Skin of body (tissue), 3 donors: ENCODE measurements at places on chromosomes 7 and 10. TPM values are rescaled to one million over a fixed set of nuclear protein-coding genes. Genes with fewer than 3 reads are reported as not detected.

- no peak for DNase-seq
Observed at GRCh38 chr10:71578069-71578468, 141.5 kb downstream of the C10orf105 start.

DNA sequence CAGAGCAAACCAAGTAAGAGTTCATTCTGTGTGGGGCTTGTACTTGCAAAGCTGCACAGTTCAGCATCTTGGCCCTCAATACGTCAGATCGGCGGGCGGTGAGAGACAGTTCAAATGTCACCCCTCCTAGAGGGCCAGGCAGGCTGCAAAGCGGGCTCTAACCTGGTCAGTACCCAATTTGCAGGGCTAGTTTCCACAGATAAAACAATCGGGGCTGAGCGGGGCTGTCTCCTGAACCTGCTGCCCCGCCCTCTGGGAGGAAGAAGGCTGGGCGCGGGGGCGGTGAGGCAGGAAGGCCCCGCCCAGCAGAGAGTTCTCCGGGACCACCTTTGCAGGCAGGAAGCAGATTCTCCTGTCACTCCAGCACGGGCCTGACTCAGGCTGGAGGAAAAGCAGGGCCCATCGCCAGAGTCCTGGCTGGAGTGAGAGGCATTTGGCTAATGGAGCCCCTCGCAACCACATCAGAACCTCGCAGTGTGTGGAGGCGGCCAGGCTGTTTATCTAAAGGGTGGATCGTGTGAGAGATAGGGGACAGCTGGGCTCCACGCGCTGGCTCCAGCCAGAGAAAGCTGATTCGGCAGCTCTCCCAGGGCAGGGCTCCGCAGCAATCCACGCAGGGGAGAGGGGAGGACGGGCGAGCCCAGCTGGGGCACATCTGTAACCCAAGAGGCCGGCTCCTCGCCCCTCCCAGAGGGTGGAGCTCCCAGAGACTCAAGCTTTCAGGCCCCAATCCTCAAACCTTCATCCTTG is 83.1 kb downstream of the SH3PXD2A start:
- peak; percentile 86 for DNase-seq

GRCh38 chr7:106966121-106966520 is 78.4 kb upstream of the PRKAR2B start:
- DNase-seq, result no peak

DNA sequence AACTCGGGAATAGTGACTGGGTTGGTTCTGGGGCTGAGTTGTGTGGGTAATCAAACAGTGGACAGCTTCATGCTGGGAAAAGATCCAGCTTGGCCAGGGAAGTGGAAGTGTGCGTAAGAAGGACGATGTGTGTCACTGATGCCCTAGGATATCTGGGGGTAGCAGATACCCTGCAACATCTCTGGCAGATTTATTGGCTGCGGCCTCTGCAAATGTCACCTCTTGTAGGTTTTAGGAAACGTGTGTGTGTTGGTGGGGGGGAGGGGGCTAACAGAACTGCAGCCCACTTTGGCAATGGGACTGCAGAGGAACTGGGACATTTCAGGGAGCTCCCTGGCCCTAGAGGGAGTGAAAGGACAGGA is 965 bp upstream of the AGAP3 start:
- no peak for DNase-seq

DNA sequence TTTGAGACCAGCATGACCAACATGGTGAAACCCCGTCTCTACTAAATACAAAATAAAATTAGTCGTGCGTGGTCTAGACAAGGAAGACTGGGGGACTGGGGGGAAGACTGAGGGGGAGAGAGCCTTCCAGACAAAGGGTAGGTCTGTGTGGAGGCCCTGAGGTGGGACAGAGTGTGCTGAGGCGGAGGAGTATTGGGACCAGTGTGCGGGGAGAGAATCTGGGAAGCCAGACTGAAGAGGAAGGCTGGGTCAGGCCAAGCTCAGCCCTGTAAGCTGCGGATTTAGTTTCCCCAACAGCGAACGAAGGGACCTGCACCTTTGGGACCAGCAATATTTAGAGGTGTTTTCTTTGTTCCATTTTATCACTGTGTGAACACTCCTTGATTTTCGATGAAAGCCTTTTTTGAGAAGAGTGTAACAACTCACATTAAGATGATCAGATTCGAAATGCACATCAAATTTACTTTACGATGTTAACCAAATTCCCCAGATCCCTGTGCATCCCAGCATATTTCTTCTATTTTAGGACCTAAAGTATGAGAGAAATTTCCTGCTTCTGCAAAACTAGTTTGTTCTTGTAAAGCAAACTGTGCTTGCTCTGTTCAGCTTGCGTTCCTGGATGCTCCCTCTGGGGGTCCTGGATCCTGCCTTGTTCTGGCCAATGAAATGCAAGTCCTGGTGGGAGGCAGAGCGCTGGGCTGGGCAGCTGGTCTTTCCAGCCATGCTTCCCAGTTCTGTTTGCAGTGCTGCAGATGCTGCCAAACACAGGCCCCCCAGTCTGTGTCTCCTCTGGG is 39.4 kb downstream of the PLAU start:
- peak; percentile 68 for DNase-seq

- no peak for DNase-seq
Observed at GRCh38 chr7:131961054-131961680, 404.7 kb upstream of the PODXL start.

DNA sequence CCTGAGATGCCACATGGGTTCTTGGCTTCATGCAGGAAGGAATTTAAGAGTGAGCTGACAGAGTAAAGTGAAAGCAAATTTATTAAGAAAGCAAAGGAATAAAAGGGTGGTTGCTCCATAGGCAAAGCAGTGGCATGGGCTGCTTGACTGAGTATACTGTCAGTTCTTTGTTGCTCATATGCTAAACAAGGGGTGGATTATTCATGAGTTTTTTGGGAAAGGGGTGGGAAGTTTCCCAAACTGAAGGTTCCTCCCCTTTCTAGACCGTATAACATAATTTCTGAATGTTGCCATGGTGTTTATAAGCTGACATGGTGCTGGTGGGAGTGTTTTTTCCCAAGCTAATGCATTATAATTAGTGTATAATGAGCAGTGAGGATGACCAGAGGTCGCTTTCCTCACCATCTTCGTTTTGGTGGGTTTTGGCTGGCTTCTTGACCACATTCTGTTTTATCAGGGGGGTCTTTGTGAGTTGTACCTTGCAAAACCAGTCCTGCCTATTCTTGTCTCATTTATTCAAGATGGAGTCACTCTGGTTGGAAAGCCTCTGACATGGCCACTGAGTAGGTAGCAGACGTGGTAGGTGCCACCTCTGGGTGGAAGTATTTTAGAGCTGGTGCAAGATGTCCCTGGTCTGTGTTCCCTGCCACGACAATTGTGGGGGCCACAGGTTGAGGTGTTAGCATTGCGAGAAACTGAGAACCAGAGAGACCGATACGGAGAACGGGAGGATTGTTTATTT is 107.5 kb upstream of the SDK1 start:
- no peak for DNase-seq

DNA sequence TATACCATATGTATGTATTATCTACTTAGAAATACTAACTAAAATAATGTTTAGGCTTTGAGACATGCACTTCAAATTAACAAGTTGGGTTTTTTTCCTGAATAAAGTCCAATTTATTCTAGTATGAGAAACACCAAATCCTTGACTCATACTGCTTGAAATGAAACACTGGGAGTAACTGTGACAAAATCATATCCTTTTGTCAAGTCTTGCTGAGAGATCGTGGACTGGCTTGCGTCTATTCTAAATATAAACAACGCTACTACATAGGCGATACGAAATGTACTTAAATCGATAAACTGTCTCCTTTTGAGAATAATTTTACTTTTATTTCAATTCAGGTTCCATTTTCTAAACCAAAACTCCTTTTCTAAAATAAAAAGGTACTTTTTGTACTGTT is 16.3 kb downstream of the SMURF1 start:
- no peak for DNase-seq

DNA sequence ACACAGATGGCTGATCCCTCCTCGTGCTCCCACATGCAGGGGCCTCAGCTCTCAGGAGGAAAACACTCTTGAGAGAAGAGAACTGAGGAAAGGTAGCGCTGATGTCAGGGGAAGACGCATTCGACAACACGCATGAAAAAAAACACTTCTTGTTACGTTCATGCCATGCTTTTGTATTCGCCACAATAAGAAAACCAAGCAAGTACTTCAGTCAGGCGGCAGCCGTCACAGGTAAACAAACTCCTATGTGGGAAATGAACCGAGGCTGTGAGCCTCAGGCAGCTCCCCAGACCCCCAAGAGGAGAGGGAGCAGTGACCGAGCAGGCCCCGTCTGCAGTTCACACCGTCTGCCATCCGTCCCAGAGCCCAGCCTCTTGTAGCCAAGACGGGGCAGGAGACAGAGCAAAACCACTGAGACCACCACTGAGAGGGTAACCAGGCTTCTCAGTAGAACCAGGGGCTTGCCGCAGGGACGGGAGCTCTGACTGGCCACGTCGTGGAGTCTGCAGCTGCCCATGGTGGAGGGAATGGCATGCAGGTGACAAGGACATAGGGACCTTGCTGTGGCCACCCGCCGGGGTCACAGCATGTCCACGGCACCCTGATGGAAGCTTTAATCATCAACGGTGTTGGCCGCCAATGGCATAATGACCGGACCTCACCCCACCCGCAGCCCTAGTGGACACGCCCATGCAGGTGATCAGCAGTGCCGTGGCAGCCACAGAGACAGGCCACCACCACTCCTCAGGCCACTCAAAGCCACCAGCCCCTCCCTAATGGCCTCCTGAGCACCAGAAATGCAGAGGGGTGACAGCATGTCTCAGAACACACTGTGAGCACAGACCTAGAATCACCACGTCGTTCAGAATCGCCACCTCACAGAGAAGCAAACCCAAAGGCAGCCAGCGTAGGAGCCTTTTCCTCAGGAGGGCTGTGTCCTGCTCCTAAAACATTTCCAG is 304.3 kb downstream of the PTPRN2 start:
- no peak for DNase-seq

DNA sequence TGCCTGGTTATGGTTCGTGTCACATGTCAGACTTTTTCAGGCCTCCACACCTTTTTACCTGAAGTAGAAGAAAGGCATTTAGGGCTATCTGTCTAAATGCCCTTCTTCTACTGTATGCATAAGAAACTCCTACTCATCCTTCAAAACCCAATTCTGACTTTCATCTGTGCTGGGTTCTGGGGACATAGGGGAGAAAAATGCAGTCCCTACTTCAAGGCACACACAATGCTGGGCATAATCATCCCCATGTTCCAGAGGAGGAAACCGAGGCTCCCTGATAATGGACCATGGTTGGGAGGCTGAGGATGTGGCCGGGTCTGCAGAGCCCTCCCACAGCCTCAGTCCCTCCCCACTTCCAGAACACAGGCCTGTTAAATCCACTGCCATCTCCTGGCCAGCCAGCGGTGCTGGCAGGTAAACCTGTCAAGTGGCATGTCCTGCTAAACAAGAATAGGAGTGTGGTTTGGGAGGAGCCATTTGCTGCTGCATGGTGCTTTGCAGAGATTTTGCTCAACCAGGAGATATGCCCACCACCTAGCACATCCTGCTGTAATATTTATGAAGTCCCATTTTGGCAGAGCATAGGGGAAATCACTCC is 32.0 kb downstream of the GRID1 start:
- DNase-seq, result no peak

- DNase-seq, result no peak
Observed at GRCh38 chr10:44385696-44386441, 972 bp upstream of the CXCL12 start.

DNA sequence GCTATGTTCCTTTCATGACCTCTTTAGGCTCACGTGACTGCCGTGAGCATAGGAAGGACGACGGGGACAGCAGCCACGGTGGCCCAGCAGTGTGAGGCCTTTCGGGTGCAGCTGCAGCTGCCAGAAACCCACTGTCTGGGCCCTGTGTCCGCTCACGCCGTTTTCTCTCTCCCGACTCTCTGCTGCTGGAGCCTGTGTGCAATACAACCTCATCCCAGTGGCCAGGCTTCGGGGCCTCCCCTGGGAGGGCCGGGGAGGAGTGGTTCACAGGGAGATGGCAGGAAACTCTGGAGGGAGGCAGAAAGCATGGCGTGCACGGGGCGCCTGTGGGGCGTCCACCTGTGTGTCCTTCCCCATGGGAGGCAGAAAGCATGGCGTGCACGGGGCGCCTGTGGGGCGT is 38.6 kb downstream of the PFKP start:
- DNase-seq, result no peak

- no peak for DNase-seq
Observed at GRCh38 chr7:158285383-158285770, 302.2 kb downstream of the PTPRN2 start.

- DNase-seq, result no peak
Observed at GRCh38 chr10:80492848-80493521, 38.9 kb downstream of the TSPAN14 start.

DNA sequence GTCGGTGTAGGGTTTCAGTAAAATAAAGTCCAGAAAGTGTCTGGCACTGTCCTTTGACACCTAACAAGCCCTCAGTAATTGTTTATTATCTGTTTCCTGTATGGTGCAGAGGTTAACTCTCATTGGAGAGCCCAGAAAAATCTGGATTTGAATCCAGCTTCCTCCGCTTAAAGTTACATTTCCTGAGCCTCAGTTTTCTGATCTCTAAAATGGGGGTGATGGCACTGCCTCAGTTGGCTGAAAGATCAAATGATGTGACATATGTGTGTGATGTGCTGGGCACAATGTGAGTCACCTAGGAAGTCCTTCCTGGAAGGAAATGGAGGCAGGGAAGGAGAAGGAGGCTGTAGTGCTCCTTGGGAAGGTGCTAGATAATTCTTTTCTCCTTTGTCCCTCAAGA is 14.7 kb upstream of the CDH23 start:
- DNase-seq, result no peak

DNA sequence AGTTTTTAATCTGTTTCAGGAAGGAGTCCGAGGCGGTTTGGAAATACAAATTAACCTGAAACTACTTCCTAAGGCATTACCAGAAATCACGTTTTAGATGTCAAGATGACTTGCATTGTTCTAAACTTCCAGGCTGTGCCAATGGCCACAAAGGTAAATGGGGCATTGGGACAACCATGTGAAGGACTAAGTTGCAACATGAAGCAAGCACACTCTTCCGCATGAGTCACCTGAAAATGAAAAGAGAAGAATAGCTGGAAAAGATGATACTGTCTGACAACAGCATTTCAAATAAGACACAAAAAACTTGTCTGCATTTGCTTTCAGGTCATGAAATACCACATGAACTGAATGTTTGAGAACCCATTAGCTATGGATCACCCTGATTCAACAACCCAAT is 262.1 kb downstream of the AHR start:
- DNase-seq, result no peak

DNA sequence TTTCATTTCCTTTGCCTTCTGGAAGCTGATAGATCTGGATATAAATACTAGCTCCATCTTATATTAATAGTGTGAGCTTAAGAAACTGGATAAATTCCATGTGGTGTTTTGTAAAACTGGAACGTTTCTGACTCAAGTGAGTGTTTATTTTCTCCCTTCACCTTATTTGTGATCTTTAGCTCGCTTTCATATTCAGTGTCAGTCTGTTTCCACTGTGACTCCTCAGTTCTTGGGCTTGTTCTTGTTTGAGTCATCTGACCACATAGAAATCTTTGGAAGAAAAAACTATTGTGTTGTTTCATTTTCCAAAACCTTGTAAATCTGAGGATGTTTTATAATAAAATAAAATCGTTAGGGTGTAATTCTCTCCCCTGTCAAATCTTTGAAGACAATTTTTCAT is 186.4 kb downstream of the POLR1F start:
- DNase-seq, result no peak

Gene CALHM2
- total RNA-seq, result 11.1 TPM

Gene RASSF4
- total RNA-seq, result 9.5 TPM

Gene ZNF804B
- total RNA-seq, result not detected

Gene PRR15
- 0.20 TPM for total RNA-seq

Gene C10orf53
- total RNA-seq, result not detected

Gene SSC4D
- total RNA-seq, result 0.89 TPM

Gene HOGA1
- total RNA-seq, result 0.99 TPM

Gene SPDYE6
- total RNA-seq, result not detected

Gene CARD11
- 0.59 TPM for total RNA-seq

Gene CRPPA
- total RNA-seq, result 4.1 TPM

Gene OTUD1
- 20.8 TPM for total RNA-seq

Gene ITPRID1
- total RNA-seq, result 1.8 TPM

Gene CALCR
- 0.49 TPM for total RNA-seq

Gene NPSR1
- not detected for total RNA-seq
